Left renal cortex interstitium (tissue), 4 donors: ENCODE measurements at places on chromosomes 6 and 20. TPM values are rescaled to one million over a fixed set of nuclear protein-coding genes. Genes with fewer than 3 reads are reported as not detected.

- no peak for DNase-seq
Measured at GRCh38 chr20:54062812-54063280, 7.5 kb downstream of the BCAS1 start.

The CABLES2 gene
- 8.0 TPM for polyA plus RNA-seq

The POM121L2 gene
- polyA plus RNA-seq, result not detected

DNA sequence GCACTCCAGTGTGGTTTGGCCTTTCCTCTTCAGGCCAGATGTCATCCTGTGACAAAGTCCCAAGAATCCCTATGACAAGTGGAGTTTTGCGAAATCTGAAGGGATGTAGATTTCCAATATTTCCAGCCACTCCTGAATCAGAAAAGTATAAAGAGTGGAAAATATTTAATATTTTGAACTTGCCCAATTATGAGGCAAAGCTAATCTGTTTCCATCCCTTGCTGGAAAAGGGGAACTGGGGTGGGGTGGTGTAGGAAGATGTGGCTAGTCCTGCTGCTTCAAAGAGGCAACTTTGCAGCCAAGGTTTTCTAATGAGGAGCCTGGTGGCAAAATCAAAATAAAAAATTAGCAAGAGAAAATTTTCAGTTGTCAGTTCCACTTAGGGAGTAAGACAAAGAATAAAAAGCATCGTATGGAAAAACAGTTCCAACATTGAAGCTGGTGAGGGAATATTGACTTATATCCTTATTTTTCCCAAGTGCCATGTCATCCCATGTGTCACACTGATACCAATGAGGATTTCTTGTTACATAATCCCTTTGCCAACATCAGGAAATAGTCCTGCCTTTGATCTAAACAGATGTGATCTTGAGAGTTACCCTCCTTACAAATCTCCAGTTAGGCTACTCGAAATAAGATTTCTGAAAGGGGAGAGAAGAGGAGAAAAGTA is 480.0 kb upstream of the JARID2 start:
- no peak for DNase-seq

- no peak for DNase-seq
Measured at GRCh38 chr6:79981652-79982051, 22.8 kb upstream of the TTK start.
